ENCODE measurements at places on chromosomes 4 and X. TPM values are rescaled to one million over a fixed set of nuclear protein-coding genes. Genes with fewer than 3 reads are reported as not detected.

DNA sequence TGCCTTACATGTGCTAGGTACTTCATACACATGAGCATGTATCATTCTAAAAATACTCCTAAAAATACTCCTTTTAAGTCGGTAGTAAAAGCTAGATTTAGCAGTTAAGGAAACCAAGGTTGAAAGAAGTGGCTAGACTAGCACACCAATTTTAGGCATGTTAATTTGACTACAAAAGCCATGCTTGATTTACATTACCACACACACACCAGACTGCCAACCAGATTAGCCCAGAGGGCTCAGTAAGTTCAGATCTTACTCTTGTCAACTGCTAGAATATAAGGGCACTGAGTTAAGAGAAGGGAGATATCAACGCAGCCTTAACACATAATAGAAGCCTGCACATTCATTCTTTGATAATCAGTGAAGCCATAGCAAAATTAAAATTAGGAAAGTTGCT, 117.9 kb downstream of the MID1IP1 start:
- H3K36me3 ChIP-seq: no peaks in the 10 kb centered on the region
- no peaks in the 10 kb centered on the region for H3K27me3 ChIP-seq
- no peak overlapping the region for H3K27ac ChIP-seq
- DNase-seq: no peak

DNA sequence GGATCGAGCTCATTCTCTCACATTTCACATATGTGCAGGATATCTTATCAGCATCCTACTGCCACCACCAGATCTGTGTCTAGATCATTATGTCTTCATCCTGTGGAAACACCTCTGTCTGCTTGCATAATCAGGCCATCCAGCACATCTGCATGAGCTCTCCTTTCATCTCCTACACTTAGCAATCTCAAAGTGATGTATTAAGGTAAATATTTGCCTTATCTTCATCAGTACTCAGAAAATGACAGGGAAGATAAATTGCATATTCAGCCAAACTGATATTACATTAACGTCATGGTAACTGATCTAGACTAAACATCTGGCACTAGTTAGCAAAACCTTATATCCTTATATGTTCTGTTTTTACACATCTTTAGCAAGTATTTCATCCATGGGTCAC, 207.3 kb upstream of the PABPC4L start:
- no peak overlapping the region for H3K27ac ChIP-seq
- no peaks in the 10 kb centered on the region for H3K4me1 ChIP-seq
- no peak overlapping the region for H3K4me3 ChIP-seq

Gene TMEM35A
- 5.6 TPM for polyA plus RNA-seq

Gene CCDC149
- 5.5 TPM for polyA plus RNA-seq

Gene PFKFB1
- 0.15 TPM for polyA plus RNA-seq

GRCh38 chrX:130085551-130086446, 24.5 kb downstream of the ELF4 start:
- no peak overlapping the region for H3K27ac ChIP-seq
- DNase-seq: no peak
- no peak overlapping the region for H3K4me3 ChIP-seq
- H3K27me3 ChIP-seq: peaks cover 29% of the 10 kb centered on the region
- no peaks in the 10 kb centered on the region for H3K36me3 ChIP-seq

DNA sequence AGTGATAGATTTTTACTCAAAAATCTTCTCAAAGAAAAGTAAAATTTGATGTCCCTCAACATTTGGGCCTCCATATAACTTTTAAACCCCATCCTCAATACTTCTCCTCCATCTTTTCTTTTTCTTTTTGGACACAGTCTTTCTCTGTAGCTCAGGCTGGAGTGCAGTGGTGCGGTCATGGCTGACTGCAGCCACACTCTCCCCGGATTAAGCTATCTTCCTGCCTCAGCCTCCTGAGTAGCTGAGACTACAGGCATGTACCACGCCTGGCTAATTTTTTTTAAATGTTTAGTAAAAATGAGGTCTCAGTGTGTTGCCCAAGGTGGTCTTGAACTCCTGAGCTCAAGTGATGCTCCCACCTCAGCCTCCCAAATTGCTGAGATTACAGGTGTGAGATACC, 33.1 kb downstream of the KDM6A start:
- H3K27me3 ChIP-seq: no peaks in the 10 kb centered on the region
- H3K4me3 ChIP-seq: no peak overlapping the region
- no peaks in the 10 kb centered on the region for H3K4me1 ChIP-seq
- no peak for DNase-seq
